Fibroblast of skin of scalp (primary cell): ENCODE measurements at places on chromosomes 16 and 17.
A peak's percentile ranks its signal among the peaks of the same experiment; 100 is the strongest.

- DNase-seq = no peak
Measured at GRCh38 chr16:68356919-68357286, 46.1 kb downstream of the PRMT7 start.

DNA sequence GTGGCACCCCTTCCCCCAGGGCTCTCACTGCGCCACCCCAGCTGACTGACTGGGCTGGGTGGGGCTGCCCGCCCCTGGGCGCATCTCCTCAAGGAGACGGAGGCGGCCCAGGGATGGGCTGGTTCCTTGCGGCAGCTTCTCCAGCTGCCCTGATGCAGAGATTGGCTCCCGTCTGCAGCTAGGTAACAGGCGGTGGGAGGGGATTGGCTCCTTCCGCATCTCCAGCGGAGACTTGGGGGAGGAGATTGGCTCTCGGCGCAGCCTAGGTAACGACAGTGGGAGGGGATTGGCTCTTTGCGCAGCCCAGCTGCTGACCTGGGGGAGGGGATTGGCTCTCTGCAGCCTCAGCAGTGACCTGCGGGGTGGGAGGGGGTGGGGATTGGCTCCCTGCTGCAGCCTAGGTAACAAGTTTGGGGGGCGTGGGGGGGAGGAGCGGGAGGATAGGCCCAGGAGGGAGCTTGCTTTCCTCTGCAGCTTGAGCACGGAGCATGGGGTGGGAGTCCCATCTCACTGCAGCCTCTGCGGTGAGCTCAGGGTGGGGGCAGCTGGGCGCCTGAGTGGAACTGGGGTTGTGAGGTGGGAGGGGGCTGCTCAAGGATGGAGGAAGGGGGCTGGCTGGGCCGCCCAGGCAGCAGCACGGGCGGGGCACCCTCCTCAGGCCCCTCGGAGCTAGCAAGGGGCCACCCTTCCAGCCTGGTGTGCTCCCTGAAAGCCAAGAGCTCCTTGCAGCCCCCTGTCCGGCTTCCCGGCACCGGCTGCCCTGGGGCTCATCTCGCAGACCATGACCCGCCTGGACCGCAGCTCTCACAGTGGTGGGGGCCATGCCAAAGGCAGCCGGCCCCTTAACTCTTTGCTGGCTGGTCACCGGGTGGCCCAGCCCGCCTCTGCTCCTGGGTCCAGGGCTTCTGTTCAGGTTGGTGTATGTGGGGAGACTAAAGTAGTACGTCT, 6.4 kb downstream of the NFE2L1 start:
- DNase-seq = peak; percentile 70

DNA sequence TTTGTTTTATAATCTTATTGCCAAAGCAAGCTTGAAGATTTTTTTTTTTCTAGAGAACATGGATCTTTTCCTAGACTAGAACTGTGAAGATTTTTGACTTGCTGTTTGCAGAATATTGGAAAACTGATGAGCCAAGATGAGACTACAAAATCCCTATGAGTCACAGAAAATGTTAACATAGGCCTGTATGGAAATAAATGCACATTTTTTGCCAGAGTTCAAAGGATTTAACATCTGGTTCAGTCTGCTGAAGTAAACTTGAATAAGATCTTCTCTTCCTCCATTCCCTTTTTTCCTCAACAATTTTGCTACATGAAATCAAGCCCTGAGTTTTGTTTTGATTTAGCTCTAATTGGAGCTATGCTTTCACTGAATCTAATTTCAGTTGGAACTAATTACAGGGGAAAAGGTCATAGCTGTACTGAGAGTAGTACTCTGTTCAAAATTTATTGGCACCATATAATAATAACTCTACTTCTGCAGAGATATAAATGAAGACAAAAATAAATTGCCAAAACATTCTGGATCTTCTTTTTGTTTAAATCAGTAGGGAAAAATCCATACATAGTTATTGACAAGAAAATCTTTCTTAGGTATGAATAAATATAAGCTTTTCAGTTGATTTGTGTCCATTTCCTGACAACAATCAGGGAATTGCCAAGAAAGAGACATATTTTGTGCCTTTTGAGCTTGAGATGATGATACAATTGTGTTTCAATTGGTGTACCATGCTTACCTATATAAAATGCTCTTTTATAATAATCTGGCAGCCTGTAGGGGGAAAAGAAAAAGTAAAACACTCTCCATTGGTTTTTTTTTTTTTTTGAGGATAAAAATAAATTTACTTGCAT, 387.5 kb upstream of the GOT2 start:
- no peak for DNase-seq

DNA sequence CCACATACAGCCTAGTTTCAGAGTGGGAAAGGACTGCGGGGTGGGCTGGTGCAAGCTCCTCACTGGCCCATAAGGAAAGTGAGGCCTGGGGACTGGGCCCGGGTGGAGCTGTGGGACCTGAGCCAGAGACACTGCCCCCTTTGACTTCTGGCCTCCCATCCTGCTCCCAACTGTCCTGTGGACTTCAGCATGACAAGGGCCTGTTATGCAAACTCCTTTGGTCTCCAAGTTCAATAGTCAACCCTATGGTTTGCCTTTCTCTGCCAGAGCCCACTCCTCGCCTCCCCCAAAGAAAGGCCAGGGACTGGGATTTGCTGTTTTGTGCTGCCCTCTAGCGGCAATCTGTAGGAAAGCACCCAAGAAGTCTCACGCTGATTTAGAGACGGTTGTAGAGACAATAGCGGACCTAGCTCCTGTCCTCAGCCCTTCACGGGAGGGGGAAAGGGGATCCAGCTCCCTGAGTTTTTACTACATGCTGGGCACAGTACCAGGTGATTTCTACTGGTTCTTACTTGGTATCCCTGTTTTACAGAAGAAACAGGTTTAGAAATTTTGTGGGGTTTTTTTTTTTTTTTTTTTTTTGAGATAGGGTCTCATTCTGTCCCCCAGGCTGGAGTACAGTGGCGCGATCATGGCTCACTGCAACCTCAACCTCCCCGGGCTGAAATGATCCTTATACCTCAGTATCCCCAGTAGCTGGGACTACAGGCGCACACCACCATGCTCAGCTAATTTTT, 1.2 kb upstream of the TLCD3B start:
- DNase-seq = peak; percentile 68

DNA sequence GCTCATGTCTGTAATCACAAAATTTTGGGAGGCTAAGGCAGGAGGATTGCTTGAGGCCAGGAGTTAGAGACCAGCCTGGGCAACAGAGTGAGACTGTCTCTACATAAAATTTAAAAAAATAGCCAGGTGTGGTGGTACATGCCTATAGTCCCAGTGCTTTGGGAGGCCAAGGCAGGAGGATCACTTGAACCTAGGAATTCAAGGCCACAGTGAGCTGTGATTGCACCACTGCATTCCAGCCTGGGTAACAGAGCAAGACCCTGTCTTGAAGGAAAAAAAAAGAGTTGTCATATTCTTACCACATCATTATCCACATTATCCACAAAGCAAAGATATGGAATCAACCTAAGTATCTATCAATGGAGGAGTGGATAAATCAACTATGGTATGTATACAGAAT, 21.0 kb upstream of the MAPK3 start:
- DNase-seq = no peak

DNA sequence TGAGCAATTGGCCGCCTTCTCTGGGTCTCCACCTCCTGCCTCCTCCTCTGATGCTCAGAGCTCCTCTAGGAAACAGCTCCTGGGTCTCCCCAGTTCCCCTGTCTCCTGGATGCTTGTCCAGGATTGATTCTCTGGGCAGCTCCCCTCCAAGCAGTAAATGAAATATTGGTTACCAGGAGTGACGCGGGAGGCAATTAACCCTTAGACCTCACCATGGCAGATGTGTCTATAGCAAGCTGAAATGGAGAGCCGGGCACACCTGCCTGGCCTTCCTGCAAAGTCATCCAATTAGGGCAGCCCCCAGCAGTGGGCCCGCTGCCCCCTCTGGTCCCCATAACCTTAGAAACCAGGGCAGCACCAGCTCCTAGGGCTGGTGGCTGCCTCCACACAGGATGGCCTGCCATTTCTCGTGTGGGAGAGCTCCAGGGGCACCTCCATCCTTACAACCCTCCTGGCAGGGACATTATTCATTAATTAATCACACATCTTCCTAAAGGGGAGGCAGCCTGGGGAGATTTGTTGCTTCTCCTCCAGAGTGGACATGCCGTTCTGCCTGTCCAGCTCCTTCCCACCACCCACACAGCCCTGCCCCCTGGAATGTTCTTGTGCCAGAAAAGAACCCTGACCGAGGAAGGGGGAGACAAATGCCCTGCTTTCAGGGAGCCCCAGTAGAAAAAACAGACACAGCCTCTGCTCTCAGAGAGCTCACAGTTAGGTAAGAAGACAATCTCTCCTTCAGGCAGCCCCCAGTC, 8.3 kb upstream of the KIF18B start:
- no peak for DNase-seq
